ENCODE measurements at places on chromosomes 5 and 9. TPM values are rescaled to one million over a fixed set of nuclear protein-coding genes. Genes with fewer than 3 reads are reported as not detected.

SLC34A1 gene
- not detected for total RNA-seq

DEPDC1B gene
- total RNA-seq: 22.6 TPM

GPR151 gene
- total RNA-seq: not detected

AIF1L gene
- total RNA-seq: 64.6 TPM

NUP155 gene
- 46.9 TPM for total RNA-seq

SPATA31A3 gene
- total RNA-seq: not detected

SPATA31D4 gene
- not detected for total RNA-seq

RANBP17 gene
- 6.9 TPM for total RNA-seq

ECM2 gene
- total RNA-seq: 0.18 TPM

ZBTB6 gene
- 11.7 TPM for total RNA-seq

DMGDH gene
- 0.25 TPM for total RNA-seq

SPEF2 gene
- 0.88 TPM for total RNA-seq

CFAP157 gene
- total RNA-seq: not detected

All from pulmonary artery endothelial cell (primary cell).